ENCODE measurements at places on chromosomes 6 and 20. TPM values are rescaled to one million over a fixed set of nuclear protein-coding genes. Genes with fewer than 3 reads are reported as not detected.

GABRR2 gene
- total RNA-seq: 0.75 TPM

OPRL1 gene
- total RNA-seq: 2.2 TPM

NT5DC1 gene
- total RNA-seq: 33.4 TPM

GRCh38 chr6:126307849-126308248, 32.1 kb upstream of the CENPW start:
- no peak overlapping the region for H3K27ac ChIP-seq
- DNase-seq: no peak
- H3K4me3 ChIP-seq: no peak overlapping the region
- H3K27me3 ChIP-seq: no peaks in the 10 kb centered on the region

DNA sequence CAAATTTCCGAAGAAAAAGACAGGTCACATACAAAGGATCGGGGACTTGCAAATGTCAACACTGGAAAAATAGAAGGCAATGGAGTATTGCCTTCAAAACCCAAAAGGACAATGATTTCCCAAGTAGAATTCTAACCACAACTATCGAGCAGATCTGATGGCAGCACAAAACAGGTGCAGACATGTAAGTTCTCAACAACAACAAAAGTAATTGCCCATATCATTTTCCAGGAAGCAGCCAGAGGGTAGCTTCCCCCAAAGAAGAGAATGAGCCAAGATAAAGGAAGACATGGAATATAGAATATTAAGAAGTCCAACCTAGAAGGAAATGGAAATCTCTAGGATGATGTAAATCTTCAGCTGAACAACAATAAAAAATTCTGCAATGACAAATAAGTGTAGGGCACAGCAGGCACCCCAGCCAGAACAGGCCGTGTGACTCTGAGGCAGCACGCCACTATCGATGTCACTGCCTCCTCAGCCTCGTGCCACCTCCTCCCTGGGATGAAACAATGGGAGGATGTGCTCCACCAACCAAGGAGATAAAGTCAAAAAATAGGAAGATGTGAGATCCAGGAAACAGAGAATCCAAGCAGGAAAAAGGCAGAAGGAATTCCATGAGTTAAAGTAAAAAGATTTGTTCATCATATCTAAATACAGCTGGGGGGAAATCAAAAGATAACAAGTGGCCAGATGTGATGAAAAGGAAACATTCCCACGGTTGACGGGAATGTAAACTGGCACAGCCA, 34.1 kb downstream of the SERPINB1 start:
- H3K27me3 ChIP-seq: no peaks in the 10 kb centered on the region
- H3K4me1 ChIP-seq: peaks cover 7% of the 10 kb centered on the region
- peaks cover 2% of the 10 kb centered on the region for H3K36me3 ChIP-seq
- no peak overlapping the region for H3K4me3 ChIP-seq

DNA sequence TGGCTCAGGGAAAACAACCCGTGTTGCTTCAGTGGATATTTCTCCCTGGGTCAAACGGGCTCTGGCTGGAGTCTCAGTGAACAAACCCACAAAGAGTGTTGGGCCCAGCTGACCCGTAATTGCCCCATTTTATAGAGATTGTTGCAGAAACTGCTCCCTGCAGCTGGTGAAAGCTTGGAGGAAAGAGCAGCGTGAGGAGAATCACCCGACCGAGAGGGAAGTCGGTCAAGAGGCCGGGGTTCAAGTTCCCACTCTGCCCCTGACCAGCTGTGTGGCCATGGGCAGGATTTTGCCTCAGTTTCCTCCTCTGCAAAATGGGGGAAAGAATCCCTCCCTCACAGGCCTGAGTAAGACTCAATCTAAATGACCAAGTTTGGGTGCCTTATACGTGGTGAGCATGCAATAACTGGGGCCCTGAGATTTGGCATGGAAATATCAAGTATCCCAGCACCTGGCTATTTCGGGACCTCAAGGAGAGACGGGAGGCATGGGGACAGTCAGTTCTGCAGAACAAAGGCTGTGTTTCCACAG, 1.7 kb upstream of the TGM2 start:
- no peaks in the 10 kb centered on the region for H3K36me3 ChIP-seq
- H3K4me3 ChIP-seq: no peak overlapping the region
- no peak for DNase-seq
- H3K27me3 ChIP-seq: no peaks in the 10 kb centered on the region

DNA sequence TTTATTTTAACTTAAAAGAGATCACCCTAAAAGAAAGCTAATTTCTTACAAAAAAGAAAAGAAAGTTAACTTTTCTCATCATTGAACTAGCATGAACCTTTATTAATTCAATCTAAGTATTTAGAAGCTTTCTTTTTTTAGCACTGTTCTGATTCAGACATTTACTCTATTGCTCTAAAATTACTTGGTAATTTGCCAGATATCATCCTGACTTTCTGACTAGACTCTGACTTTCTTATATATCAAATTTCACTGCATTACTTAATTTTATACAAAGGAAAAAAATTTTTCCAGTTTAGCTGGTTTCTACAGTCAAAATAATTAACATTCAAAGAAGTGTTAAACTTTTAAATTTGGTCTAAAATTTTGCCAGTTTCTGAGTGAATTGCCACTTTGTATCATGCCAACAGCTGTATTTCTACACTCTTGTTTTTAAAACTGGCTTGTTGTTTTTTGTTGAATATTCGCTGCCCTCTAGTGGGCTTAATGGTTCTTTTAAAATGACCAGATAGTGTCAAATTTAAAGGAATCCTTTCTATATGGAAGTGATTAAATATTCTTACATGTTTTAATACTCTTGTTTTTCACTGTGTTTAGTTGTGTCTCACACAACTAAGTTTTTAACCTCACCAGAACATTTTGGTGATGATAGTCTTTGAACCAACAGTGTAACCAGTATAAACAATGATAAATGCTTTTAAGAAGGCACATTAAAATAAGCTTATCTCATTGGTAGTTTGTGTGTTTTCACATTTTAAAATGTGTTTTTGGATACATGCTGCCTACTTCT, 102.0 kb downstream of the POPDC3 start:
- H3K4me1 ChIP-seq: peaks cover 22% of the 10 kb centered on the region
- H3K27ac ChIP-seq: no peak overlapping the region

- no peak within 1 kb of the TSS for H3K27ac ChIP-seq
- H3K4me3 ChIP-seq: no peak within 1 kb of the TSS
- no peaks in the 10 kb centered on the region for H3K36me3 ChIP-seq
- H3K27me3 ChIP-seq: no peaks in the 10 kb centered on the region
- H3K4me1 ChIP-seq: peaks cover 18% of the 10 kb centered on the region
These were observed at the start of gene CDH26 for GRCh38 chr20:59958123-59958522. Gene CDH26, plus strand, starts transcription at chr20:59958423. Its CDS starts 304 bp downstream, at chr20:59958727.

DNA sequence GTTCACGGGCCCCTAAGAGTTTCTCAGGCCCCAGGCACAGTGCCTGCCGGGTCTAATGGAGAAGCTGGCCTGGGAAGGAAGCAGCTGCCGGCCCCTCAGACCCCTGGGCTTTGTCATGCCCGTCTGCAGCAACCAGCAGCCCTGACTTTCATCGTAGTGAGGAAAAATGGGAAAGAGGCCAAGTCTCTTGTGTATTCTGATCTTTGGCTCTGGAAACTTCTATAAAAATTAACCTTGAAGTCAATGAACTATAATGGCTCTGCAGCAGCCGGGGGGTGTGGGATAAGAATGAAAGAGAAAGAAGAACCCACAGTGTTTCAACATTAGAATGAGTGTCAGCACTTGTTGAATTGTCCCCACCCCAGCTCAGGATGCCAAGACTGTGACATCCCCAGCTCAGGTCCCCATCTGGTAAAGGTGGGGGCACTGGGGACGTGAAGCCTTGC, 12.9 kb downstream of the TGM2 start:
- no peak for DNase-seq
- H3K36me3 ChIP-seq: peaks cover 7% of the 10 kb centered on the region
- H3K27me3 ChIP-seq: no peaks in the 10 kb centered on the region
- peak overlapping the region; percentile 91 for H3K27ac ChIP-seq

DNA sequence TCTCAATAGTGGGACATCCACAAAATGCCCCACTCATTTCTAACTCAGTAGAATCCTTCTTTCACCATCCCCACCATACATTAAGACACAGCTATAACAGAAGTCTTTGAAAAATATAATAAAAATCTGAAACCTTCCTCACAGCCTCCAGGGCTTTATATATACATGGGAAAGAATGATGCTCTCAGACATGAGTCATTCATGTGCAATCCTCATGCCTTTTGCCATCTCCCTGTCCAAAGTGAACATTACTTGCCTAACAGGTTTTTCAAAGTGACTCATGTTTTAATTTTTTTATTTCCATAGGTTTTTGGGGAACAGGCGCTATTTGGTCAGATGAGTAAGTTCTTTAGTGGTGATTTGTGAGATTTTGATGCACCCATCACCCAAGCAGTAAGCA, 162.7 kb downstream of the RALGAPA2 start:
- H3K36me3 ChIP-seq: peaks cover 2% of the 10 kb centered on the region
- H3K27ac ChIP-seq: no peak overlapping the region
- no peak for DNase-seq
- H3K27me3 ChIP-seq: no peaks in the 10 kb centered on the region

All from mesothelial cell of epicardium (in vitro differentiated cells).